Panc1 (cell line): ENCODE measurements at places on chromosomes 11 and 22. TPM values are rescaled to one million over a fixed set of nuclear protein-coding genes. Genes with fewer than 3 reads are reported as not detected.

Gene FAM118B
- 41.6 TPM for total RNA-seq

GRCh38 chr11:5280582-5281102, 10.9 kb upstream of the HBE1 start:
- H3K36me3 ChIP-seq, result no peaks in the 10 kb centered on the region
- peak; percentile 100 for DNase-seq
- peaks cover 7% of the 10 kb centered on the region; the same call in 1 of the 2 replicates for H3K4me1 ChIP-seq
- H3K27me3 ChIP-seq, result no peaks in the 10 kb centered on the region
- H3K4me3 ChIP-seq, result no peak overlapping the region

DNA sequence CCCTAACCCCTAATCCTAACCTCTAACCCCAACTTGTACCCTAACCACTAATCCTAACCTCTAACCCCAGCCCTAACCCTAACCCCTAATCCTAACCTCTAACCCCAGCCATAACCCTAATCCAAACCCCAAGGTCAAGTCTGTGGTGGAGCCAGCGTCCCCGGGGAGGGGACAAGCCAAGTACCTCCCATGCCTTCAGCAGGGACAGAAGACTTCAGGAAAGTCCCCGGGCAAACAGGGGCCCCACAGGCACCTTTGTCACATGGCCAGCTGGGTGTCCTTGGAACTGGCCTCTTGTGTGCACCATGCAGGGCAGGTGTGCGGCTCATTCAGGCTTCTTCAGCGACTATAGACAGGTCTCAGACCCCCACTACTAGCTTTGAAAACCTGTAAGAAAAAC, 555.8 kb downstream of the BRD1 start:
- H3K4me1 ChIP-seq, result no peaks in the 10 kb centered on the region
- no peak for DNase-seq
- H3K4me3 ChIP-seq, result no peak overlapping the region
- no peaks in the 10 kb centered on the region for H3K27me3 ChIP-seq
- no peak overlapping the region for H3K27ac ChIP-seq
- H3K36me3 ChIP-seq, result no peaks in the 10 kb centered on the region; the same call in 1 of the 2 replicates

GRCh38 chr11:46385169-46386004, 3.9 kb downstream of the MDK start:
- no peaks in the 10 kb centered on the region; the same call in 1 of the 2 replicates for H3K36me3 ChIP-seq
- peaks cover 3% of the 10 kb centered on the region; the same call in 1 of the 2 replicates for H3K27me3 ChIP-seq
- H3K27ac ChIP-seq, result no peak overlapping the region
- DNase-seq, result no peak
- peaks cover 18% of the 10 kb centered on the region for H3K4me1 ChIP-seq

Gene FGF19
- not detected for total RNA-seq

- no peaks in the 10 kb centered on the region for H3K27me3 ChIP-seq
- no peak overlapping the region for H3K27ac ChIP-seq
- peaks cover 9% of the 10 kb centered on the region for H3K4me1 ChIP-seq
- H3K4me3 ChIP-seq, result no peak overlapping the region
These were observed 62.5 kb downstream of the SMIM38 start for GRCh38 chr11:69218271-69218682.

DNA sequence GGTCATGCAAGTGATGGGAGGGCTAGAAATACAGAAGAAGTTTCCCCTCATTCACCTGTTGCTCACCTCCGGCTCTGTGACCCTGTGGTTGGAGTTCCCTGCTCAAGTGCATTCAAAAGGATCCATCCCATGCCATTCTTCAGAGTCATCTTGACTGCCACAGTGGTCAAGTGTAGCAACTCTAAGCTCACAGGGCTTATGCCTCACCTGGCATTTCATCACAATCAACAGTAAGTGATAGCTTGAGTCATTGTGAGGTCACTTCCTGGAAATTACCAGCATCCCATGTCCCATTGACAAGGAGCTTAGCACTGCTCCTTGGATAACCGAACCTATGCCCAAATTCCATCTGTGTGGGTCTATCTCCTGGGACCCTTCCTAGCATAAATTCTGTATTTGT, 55.6 kb downstream of the OR4C45 start:
- H3K27ac ChIP-seq, result no peak overlapping the region
- no peaks in the 10 kb centered on the region for H3K4me1 ChIP-seq
- H3K4me3 ChIP-seq, result no peak overlapping the region
- H3K36me3 ChIP-seq, result no peaks in the 10 kb centered on the region

- H3K4me3 ChIP-seq, result no peak overlapping the region
- H3K27ac ChIP-seq, result no peak overlapping the region
- peaks cover 12% of the 10 kb centered on the region for H3K27me3 ChIP-seq
- no peaks in the 10 kb centered on the region for H3K36me3 ChIP-seq
- no peaks in the 10 kb centered on the region for H3K4me1 ChIP-seq
- DNase-seq, result no peak
These were observed 20.9 kb downstream of the TMPRSS13 start for GRCh38 chr11:117908109-117908895.

DNA sequence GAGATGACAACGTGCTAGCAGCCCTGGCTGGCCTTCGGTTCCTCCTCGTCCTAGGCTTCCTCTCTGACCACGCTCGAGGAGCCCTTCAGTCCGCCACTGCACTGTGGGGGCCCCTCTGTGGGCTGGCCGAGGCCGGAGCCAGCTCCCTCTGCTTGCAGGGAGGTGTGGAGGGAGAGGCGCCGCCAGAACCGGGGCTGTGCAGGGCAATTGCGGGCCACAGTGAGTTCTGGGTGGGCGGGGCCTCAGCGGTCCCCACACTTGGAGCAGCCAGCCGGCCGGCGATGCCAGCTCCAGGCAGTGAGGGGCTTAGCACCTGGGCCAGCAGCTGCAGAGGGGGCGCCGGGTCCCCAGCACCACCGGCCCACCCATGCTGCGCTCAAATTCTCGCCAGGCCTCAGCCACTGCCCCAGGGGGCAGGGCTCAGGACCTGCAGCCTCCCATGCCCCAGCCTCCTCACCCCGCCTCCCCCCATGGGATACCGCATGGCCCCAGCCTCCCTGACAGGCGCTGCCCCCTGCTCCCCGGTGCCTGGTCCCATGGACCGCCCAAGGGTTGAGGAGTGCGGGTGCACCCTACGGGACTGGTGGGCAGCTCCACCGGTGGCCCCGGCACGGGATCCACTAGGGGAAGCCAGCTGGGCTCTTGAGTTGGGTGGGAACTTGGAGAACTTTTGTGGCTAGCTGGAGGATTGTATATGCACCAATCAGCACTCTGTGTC, 399.4 kb downstream of the LUZP2 start:
- H3K27me3 ChIP-seq, result no peaks in the 10 kb centered on the region
- no peaks in the 10 kb centered on the region for H3K36me3 ChIP-seq
- DNase-seq, result no peak
- no peak overlapping the region for H3K4me3 ChIP-seq

Gene TYR
- not detected for total RNA-seq

GRCh38 chr11:94526645-94527438, 14.6 kb downstream of the C11orf97 start:
- H3K27me3 ChIP-seq, result peaks cover 5% of the 10 kb centered on the region; the same call in 1 of the 2 replicates
- DNase-seq, result no peak
- no peaks in the 10 kb centered on the region for H3K4me1 ChIP-seq
- no peaks in the 10 kb centered on the region for H3K36me3 ChIP-seq
- H3K4me3 ChIP-seq, result no peak overlapping the region

Gene CCDC116
- total RNA-seq, result not detected

DNA sequence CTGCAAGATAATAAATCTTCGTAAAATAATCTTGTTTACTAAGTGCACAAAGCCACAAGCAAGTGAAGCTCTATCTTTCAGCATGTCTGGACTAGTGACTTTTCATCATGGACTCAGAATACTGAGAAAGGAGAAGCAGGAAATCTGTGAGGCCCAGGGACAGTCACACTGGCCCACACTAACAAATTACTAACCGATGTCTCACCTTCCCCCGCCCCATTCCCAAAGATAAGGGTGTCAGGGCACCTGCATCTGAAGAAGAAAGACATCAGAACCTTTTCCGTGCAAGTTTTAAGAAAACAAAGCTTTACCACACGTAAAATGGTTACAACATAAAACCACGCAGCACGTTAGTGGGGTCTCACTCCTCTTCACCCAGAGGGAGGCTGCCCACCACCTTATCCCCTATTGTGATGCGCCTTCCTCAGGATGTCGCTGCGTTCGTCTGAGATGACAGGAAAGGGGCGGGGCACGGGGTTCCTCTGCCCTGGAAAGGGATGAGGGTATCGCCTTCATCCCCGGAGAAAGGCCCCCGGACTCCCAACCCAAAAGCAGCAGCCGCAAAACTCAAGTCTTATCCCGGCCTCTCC, 616 bp downstream of the BTBD10 start:
- no peak for DNase-seq
- peak overlapping the region; percentile 91 for H3K27ac ChIP-seq
- H3K4me1 ChIP-seq, result peaks cover 9% of the 10 kb centered on the region
